Effector memory CD4-positive, alpha-beta T cell (primary cell): ENCODE measurements at places on chromosomes 6 and 20.

DNA sequence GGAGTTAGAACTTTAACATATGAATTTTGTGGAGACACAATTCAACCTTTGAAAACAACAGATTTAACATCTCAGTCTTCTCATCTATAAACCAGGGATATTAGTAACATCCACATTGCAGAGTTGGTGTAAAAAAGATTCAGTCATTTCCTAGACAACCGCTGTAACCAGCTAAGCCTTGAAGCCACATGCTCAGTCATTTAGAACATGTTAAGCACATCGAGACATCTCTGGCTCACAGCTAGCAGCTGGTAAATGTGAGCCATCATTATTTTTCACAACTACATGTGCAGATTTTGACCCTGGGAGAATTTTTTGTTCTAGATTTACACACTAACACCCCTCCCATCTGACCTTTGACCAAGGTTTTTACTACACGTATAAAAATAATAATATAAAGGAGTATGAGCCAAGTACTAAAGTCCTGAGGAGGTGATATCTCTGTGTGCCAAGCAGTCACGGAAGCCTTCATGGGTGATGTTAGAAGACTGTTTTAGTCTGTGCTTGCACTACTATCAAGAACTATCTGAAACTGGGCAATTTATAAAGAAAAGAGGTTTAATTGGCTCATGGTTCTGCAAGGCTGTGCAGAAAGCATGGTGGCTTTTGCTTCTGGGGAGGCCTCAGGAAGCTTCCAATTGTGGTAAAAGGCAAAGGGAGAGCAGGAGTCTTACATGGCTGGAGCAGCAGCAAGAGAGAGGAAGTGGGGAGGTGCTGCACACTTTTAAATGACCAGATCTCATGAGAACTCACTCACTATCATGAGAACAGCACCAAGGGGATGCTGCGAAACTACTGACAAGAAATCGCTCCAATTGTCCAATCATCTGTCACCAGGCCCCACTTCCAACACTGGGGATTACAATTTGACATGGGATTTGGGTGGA lies 48.7 kb upstream of the IL20RA start:
- no peak for DNase-seq

- DNase-seq: no peak
These were observed 82.6 kb upstream of the SPTLC3 start for GRCh38 chr20:12925863-12926793.

- DNase-seq: no peak
These were observed 85.4 kb downstream of the NDUFAF5 start for GRCh38 chr20:13870170-13870748.

- no peak for DNase-seq
These were observed 36.1 kb downstream of the NTSR1 start for GRCh38 chr20:62744741-62745191.

GRCh38 chr6:94027374-94027773 lies 608.0 kb upstream of the EPHA7 start:
- DNase-seq: no peak

GRCh38 chr6:6997263-6998193 lies 110.2 kb upstream of the RREB1 start:
- DNase-seq: no peak

DNA sequence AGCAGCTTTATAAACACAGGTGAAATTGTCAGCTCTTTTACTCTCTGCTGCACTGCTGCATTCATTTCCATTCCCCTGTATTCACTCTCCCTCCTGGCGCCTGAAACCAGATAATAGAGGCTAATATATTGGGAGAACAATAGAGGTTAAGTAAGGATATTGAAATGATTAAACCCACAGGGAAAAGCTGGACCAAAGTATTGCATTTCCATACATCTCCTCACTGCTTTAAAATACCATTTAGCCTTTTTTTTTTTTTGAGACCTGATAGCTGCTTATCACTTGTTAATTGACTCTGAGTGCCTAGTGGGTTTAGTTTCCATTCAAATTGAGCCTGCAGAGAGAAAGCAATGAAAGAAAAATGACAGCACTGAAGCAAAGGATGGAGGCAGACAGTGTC lies 540.5 kb upstream of the IMPG1 start:
- no peak for DNase-seq

DNA sequence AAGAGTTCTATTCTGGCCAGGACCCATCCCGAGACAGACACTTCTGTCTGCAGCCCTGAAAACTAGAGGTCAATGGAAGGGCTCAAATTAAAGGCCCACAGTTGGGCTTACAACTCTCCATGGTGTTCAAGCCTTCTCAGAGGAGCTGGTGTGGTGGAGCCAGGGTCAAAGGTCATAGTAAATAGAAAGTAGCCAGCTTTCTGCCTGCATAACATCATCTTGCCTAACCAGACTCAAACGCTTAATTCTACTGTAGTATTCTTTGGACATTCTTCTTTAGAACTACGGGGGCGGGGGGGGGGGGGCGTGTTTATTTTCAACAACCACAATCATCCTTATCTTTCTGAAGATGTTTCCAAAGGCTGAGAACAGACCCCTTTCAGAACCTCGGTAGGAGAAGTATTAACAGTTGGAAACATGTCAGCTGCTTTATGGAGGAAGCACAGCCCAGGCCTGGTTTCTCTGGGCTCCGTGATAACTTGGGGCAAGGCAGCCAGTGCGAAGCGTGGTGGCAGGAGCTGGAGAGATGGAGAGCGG lies 1.5 kb upstream of the RREB1 start:
- no peak for DNase-seq

- DNase-seq: no peak
These were observed 15.9 kb upstream of the MDFI start for GRCh38 chr6:41622206-41622988.

DNA sequence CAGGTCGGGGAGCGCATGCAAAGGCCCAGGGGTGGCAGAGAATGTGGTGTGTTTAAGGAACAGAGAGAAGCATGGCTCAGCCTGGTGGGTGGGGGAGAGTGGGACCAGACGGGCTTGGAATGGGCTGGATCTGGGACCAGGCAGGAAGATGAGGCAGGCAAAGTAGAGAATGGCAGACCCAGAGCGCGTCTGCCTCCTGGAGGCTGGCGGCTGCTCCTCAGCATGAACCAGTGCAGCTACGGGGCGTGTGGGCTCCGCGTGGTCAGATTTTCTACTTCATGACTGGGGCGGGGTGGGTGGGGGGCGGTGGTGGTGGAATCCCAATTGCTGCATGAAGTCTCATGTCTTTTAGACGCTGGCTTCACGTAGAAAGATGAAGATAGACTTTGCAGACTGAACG lies 135.6 kb downstream of the TFAP2C start:
- no peak for DNase-seq

GRCh38 chr6:24117021-24117420 lies 9.0 kb upstream of the NRSN1 start:
- DNase-seq: no peak

DNA sequence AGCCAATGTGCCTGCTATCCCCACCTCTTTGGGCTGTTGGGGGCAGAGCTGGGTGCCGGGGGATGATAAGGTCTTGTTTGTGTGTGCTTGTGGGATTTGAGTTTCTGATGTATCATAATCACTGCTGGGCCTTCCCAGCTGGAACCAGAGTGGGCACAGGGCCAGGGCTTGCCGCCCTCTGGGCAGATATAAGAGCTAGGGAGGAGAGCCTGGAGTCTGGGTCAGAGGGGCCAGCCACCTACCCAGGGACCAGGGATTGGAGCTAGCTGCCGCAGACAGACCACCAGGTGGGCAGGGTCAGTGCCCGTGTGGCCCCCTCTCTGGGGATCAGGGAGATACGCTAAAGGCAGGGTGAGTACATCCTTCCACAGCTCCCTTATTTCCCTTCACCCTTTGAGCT lies 3.1 kb upstream of the TLDC2 start:
- no peak for DNase-seq
